ENCODE measurements at places on chromosomes 13 and 19.

DNA sequence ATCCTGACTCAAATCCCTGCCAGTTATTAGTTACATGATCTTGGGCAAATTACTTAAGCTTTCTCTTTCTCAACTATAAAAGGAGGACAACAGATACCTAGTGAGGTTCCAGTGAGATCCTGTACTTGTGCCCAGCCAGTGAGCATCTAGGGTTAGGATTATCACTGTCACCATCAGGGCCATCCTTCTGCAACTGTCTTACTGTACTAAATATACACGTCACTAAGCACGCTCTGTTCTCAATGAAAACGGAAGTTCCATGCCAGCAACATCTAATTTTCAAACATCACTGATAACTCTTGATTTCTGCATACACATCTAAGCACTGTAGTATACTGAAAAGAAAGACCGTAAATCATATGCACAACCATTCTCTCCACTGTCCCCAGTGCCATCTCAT lies 70.0 kb downstream of the FOXO1 start:
- DNase-seq: no peak

DNA sequence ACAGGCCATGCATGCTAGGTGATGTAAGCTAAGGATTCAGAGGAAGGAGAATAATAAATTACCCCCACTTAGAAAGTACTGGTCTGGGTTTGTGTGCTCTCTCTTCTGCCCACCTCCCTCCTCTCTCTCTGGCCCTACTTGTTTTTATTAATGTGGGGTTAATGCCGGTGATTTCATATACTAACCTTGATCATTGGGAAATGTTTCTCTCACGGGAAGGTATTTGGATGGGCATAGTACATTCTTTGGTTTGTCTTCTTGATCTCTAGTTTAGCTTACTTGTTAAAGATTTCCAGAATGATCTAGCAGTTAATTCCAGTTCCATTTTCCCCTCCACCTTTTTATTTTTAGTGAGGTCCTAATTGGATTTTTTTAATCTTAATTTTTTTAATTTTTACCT lies 24.6 kb downstream of the ARHGAP35 start:
- DNase-seq: no peak

- DNase-seq: no peak
Observed at GRCh38 chr19:29774126-29774525, 37.7 kb upstream of the CCNE1 start.

DNA sequence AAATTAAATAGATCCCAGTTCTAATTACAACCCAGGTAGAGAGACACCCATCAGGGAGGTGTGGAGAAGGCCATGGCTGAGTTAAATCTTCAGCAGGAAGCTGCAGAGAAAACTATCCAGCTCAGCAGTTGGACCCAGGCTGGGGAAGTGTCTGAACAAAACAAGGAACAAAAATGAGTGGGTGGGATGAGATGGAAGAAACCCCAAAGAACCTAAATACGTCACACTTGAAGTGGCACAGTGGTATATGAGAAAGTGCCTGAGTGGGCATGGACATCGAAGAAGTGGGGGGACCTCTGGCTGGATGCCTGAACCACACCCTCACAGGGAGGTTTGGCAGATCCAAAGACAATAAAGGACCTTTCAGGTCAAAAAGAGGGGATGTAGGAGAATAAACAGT lies 3.5 kb upstream of the EPHX3 start:
- DNase-seq: no peak

All from umbilical cord (tissue), 2 donors.